ENCODE measurements at places on chromosomes 12 and 14.

DNA sequence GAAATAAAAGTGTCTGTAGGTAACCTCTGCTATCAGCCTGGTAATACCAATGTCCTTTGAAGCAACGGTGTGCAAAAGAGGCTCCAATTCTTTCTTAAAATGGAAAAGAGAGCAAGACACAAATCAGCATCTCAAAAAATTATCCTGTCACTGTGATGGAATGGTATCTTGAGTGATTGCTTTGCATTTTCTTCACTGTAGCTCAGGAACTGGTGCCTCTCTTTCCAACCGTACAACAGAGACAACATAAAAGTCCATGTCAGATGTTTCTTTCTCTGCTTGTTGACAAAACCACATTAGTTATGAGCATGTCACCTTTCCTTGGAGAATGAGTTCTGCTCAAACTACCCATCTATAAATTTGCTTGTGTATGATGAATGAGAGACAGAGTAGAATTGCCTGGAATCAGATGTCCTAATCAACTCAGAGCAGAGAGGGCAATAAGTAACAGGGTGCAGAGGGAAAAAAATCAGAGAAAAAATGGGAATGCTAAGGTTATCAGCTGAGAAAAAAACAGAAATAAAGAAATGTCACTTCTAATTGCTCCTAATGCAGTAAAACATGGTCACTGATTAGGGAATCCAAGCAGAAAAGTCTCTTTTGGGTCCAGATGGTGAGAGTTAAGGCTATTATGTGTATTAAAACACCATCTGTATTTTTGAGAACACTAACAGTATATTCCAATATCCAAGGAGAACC lies 465.0 kb upstream of the ATP2B1 start:
- H3K4me3 ChIP-seq, result no peak overlapping the region
- no peaks in the 10 kb centered on the region for H3K4me1 ChIP-seq
- no peaks in the 10 kb centered on the region for H3K36me3 ChIP-seq
- no peaks in the 10 kb centered on the region for H3K27me3 ChIP-seq
- H3K27ac ChIP-seq, result no peak overlapping the region

DNA sequence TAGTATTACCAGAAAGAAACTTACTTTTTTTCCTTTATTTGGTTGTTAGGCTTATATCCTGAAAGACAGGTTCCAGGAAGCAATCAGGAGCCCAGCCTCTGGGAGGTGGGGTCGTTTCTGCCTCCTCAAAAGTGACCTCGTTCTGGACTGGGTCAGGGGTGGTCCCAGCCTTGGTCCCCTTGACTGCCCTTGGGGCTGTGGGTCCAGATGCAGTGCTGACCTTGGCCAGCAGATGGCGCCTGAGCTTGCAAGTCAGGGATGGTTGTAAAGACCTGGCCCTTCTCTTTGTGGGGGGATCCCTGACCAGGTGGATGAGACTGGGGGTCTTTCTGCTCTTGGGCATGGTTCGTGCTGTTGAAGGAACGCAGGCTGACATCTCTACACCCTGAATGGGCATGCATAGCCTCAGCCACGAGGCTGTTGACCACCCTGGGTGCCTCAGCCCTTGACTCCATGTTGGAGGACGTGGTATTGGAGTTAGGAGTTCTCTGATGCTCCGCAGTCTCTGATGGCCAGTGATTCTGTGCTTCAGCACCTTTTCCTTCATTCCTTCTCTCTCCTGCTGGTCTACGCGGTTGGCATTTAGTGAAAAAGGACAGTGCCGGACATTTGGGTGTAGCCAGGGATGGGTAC lies 62.4 kb downstream of the ADCK1 start:
- no peaks in the 10 kb centered on the region for H3K27me3 ChIP-seq
- no peak overlapping the region for H3K27ac ChIP-seq
- H3K4me3 ChIP-seq, result no peak overlapping the region

DNA sequence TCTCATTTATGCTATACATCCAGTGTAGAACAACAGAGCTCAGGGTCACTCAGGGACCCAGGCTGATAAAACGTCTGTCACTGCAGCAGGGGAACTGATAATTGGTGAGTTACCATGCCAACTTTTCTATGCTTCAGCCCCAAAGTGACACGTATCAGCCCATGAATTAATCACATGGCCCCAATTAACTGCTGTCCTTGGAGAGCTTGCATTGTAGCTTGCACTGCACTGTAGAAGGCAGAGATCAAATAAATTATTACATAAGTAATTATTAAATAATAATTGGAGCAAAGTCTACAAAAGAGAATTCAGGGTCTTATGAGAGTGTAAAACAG lies 144.6 kb downstream of the SUDS3 start:
- no peak overlapping the region for H3K4me3 ChIP-seq
- no peaks in the 10 kb centered on the region for H3K27me3 ChIP-seq
- no peaks in the 10 kb centered on the region for H3K36me3 ChIP-seq
- no peak overlapping the region for H3K27ac ChIP-seq
- no peaks in the 10 kb centered on the region for H3K4me1 ChIP-seq

DNA sequence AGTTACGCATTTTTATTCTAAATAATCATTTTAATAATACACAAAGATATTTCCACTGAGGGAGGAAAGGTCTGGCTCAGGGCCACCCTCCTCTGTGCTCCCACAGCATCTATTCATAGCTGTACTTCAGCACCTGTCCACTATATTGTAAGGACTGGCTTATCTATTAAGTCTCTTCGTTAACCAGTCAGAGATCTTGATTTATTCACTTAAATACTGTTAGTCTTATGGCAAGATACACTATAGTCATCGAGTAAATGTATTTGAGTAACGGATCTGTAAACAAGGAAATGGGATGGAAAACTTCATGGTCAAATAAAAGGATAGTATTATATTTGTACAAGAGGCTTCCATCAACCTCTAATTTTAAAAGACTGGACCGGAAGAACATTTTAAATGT lies 54.6 kb downstream of the SPTLC2 start:
- H3K27ac ChIP-seq, result no peak overlapping the region
- H3K4me3 ChIP-seq, result no peak overlapping the region
- H3K36me3 ChIP-seq, result no peaks in the 10 kb centered on the region
- DNase-seq, result no peak

DNA sequence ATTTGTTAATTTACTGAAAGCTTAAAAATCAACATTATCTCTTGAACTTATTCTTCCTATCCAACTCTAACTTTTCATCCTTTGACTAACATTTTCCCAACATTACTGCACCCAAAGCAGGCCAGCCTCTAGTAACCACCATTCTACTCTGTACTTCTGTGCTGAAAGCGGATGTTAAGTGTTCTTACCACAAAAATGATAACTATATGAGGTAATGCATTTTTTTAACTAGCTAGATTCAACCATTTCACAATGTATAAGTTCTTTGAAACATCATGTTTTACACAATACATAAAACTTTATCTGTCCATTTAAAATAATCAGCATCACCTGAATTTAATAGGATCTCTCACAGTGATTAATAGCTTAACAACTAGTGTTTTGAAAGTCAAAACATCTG lies 468.5 kb upstream of the MGAT4C start:
- H3K27me3 ChIP-seq, result no peaks in the 10 kb centered on the region
- DNase-seq, result no peak
- H3K4me1 ChIP-seq, result no peaks in the 10 kb centered on the region
- H3K36me3 ChIP-seq, result no peaks in the 10 kb centered on the region

- H3K27ac ChIP-seq, result no peak overlapping the region
- H3K4me1 ChIP-seq, result no peaks in the 10 kb centered on the region
These were observed 20.0 kb downstream of the BEST3 start for GRCh38 chr12:69679119-69679518.

DNA sequence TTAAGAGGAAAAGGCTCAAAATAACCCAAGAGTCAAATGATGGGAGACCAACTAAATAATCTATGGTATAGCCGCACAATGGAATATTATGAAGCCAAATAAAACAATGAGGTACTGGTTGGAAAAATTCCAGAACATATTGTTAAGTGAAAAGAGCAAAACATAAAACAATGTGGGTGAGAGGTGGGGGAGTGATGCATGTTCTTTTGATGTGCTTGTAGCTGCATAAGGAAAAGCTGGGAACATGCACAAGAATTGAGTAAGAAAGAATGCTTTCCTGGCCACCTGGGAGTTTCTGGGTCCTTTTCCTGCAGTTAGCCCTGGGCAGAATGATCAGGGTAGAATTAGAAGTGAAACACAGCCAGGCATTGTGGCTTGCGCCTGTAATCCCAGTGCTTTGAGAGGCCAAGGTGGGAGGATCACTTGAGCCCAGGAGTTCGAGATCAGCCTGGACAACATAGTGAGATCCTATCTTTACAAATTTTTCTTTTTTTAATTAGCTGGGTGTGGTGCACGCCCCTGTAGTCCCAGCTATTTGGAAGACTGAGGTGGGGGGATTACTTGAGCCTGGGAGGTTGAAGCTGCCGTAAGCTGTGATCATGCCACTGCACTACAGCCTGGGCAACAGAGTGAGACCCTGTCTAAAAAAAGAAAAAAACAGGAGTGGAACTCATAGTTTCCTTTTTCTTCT lies 7.9 kb downstream of the ABCB9 start:
- no peak overlapping the region for H3K27ac ChIP-seq
- H3K36me3 ChIP-seq, result no peaks in the 10 kb centered on the region
- peaks cover 1% of the 10 kb centered on the region for H3K4me1 ChIP-seq
- H3K4me3 ChIP-seq, result no peak overlapping the region
- no peak for DNase-seq

DNA sequence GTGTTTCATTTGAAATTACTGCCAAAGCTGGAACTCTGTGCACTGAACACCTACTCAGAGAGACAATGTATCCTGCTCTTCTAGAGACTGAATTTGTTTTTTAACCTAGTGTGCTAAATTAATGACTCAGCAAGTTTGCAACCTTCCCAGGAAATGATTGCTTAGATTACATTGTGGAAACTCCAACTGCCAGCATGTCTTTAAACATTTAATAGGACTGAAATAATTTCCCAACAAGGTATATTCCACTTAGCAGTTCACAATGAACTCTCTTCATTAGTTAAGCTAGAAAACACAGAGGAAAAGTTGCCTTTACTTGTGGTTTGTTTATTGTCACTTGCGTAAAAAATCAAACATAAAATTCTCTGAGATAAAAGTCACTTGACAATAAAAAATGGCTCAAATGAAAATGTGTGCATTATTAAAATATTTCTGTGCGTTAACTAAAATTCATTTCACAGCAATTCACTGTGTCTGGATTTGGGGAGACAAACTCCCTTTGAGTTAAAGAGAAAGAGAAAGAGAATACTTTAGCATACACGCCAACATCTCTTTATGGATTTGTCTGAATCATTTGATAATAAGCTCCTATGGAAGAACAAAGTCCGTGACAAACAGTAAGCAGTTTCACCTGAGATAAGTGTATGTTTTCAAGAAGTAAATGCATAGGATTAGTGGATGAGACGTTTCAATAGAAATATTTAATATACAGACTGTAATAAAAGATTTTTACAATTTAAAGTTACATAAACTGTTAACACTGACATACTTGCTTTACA lies 284.0 kb downstream of the PRKD1 start:
- no peaks in the 10 kb centered on the region for H3K27me3 ChIP-seq
- H3K4me1 ChIP-seq, result no peaks in the 10 kb centered on the region
- H3K27ac ChIP-seq, result no peak overlapping the region
- H3K4me3 ChIP-seq, result no peak overlapping the region
- no peak for DNase-seq

DNA sequence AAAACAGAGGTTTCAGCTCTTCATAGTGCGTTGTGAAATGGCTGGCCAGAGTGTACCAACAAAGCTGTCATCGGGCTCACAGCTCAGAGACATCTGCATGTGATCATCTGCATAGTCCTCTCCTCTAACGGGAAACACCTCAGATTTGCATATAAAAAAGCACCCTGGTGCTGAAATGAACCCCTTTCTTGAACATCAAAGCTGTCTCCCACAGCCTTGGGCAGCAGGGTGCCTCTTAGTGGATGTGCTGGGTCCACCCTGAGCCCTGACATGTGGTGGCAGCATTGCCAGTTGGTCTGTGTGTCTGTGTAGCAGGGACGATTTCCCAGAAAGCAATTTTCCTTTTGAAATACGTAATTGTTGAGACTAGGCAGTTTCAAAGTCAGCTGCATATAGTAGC lies 14.3 kb upstream of the PAPLN start:
- peaks cover 18% of the 10 kb centered on the region for H3K4me1 ChIP-seq
- H3K27me3 ChIP-seq, result no peaks in the 10 kb centered on the region
- DNase-seq, result no peak
- peaks cover 25% of the 10 kb centered on the region for H3K36me3 ChIP-seq

Measured in vagina (tissue), 2 donors.